ENCODE measurements at places on chromosomes 11 and 22. TPM values are rescaled to one million over a fixed set of nuclear protein-coding genes. Genes with fewer than 3 reads are reported as not detected.
A peak's percentile ranks its signal among the peaks of the same experiment; 100 is the strongest.

- no peak for DNase-seq
Measured at GRCh38 chr11:107924306-107924705, 3.9 kb upstream of the RAB39A start.

The BCO2 gene
- 1.5 TPM for polyA plus RNA-seq

The POU2AF2 gene
- polyA plus RNA-seq, result not detected

DNA sequence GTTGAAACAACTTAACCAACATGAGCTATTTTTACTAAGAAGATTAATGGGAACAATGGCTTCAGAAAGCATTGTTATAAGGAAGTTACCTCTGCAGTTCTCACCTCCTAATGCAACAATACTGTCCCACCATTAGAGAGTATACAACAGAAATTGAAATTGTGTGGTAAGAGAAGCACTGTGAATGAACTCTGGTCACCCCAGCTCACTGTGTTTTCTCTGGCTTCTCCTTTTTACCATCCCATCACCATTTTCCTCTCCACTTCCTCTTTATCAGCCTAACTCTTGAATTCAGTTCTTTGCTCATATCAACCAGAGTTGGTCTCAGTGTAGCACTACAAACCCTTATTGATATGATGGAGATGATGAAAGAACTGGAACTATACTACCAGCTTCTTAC, 138.0 kb upstream of the POU2AF2 start:
- no peak for DNase-seq

DNA sequence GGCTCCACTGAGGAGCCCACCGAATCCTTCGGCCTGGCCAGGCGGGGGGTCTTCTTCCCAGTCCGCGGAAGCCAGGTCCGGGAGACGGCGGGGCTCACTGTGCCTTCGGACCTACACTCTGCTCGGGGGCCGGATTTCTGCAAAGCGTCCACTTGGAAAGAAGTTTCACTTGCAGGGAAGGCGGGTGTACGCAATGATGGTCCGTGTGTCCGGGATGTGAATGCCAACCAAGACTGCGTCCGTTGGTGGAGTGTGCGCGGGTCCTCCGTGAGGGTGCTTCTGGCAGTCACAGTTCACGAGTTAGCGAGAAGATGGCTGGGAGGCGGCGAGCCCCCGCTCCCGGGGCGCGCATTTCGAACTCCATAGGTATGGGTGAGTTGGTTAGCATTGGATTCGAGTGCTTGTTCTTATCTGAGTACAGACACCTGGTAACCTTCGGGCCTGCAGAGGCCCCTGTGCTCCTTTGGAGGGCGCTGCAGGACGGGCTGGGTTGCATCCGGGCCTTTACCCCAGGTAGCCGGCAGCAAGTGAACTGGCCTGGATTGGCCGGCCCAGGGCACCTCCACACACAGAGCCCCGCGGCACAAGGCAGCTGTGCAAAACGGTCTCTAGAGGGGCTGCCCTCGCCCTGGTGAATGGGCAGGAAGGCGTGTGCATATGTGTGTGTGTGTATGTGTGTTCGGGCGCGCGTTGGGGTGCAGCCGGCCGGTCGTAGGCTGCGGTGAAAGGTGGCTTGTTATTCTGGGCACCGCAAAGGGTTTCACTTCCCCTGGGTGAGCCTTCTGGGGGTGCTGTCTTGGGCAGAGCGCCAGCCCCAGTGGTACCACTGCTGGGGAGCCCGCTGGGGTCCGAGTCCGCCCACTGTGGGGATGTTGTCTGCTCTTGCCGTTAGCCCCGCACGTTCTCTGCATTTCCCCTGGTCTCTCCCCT, 13.3 kb upstream of the CYP2R1 start:
- no peak for DNase-seq

The TYMP gene
- 2.1 TPM for polyA plus RNA-seq

- DNase-seq, result no peak
Measured at GRCh38 chr11:11389238-11389637, 36.2 kb upstream of the CSNK2A3 start.

DNA sequence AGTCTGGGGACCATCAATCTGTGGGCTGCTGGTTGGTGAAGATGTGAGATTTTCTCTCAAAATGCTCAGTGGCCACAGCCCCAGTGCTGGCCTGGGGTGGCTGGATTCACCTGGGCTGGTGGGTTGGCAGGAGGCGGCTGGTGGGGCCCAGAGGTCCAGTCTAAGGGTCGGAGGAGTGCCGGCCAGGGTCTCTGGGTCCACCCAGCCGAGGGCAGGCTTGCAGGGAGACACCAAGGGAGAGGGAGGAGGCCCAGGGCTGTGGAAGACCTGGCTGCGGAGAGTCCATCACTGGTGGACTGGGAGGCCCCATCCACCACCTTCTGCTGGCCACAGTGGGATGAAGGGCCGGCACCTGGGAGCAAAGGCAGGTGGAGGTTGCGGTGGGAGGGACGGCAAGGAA, 582 bp upstream of the SHANK3 start:
- no peak for DNase-seq

DNA sequence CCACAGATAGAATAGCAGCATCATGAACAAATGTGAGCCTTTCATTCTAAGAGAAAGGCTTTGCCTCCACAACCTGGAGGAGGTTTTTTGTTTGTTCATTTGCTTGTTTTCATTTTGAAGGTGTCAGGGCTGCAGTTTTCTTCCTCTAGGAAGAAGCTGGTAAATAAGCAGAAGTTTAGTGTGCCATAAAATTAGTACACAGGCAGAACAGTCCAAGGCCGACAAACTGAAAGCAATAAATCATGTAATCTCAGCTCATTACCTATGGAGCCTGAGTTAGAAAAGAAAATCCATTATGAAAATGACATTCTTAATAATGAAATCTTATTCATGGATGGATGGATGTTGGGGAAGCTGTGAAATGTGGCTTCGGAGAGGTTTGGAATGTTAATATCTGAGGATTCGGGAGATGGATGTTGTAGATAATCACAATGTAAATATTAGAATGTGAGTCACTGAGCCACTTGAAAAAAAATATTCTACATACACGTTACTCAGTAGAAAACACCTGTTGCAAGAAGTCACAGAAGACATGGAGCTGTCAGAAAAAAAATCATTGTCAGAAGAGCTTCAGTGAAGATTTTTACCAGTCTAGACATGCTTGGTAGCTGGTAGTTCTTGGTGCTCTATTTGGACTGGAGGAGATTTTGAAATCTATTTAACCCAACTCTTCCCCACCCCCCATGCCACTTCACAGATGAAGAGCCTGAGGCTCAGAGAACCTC, 15.0 kb upstream of the ZDHHC13 start:
- no peak for DNase-seq

DNA sequence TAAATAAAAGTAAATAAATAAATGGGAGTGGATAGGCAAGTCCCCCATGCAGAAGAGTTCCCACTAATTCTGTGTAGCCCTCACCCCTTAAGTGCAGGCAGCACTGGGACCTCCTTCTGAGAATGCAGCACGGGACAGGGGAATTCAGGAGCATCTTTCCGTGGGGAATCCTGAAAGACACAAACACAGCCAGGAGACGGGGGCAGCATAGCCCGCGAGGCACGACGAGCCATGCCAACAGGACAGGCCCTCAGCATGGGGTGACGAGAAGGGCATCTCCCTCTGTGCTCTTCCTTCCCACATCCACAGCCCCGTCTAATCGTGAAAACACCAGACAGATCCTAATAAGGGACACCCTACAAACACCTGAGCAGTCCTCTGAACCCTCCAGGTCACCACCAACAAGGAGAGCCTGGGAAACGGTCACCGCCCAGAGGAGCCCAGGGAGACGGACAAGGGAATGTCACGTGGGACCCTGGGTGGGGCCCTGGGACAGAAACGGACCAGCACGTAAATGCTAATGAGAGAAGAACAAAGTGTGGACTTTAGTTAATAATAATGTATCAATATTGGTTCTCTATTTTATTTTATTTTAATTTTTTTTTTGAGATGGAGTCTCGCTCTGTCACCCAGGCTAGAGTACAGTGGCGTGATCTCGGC, 6.8 kb downstream of the KRTAP5-5 start:
- no peak for DNase-seq

DNA sequence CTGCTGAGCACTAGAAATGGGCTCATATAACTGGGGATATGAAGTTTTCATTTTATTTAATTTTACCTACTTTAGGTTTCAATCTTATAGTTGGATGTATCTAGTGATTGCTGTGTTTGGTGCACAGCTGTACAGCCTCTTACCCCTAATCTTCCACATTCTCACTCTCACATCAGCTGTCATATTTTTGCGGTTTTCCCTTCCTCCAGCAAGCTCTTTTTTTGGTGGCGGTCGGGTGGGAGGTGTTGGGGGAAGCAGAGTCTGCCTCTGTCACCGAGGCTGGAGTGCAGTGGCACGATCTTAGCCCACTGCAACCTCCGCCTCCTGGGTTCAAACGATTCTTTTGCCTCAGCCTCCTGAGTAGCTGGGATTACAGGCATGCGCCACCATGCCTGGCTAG, 445.1 kb upstream of the ISX start:
- DNase-seq, result no peak

The SYVN1 gene
- polyA plus RNA-seq, result 30.7 TPM

- no peak for DNase-seq
Measured at GRCh38 chr11:115104851-115105453, 399.3 kb downstream of the CADM1 start.

DNA sequence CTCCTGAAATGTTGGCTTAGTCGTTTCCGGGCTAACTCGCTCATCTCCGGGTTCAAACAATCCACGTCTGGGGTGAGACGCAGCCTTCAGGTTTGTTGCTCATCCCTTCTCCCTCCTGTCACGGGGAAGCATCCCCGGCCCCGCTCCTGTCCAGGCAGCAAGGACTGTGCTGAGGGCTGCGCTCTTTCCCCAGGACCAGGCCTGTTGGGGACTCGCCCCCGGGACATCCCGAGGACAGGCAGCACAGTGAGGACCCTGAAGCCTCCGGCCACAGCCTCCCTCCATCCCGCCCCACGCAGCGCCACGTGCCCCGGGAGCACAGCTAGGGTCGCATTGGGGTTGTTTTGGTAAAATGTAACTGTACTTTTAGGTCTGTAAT, 252.0 kb downstream of the BRD1 start:
- no peak for DNase-seq

The SEC14L6 gene
- 0.02 TPM for polyA plus RNA-seq

The SLC35C1 gene
- polyA plus RNA-seq, result 10.5 TPM

DNA sequence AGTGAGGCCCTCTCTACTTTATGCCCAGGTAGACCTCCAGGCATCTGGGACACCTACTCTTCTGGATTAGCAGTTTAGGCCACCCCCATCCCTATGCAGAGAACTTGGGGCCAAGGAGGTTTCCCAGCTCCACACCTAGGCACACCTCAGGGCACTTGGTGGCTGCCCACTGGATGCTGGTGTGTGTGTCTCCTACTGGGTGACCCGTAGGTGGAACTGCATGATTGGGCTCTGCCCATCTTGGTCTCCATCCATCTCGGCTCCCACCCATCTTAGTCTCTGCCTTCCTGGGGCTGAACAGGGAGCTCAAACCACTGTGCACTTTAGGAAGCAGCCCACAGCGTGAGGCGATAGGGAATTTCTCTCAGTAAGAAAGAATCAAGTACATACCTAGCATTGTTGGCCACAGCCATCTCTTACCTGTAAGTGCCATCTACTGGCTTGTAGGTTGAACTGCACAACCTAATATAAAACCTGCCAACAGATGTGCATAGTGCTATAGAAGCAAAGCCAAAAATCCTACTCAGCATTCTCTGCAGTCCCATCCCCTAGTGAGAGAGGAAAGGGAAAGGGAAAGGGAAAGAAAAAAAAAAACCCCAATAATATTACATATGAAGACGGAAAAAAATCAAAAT, 61.6 kb upstream of the PTPN5 start:
- peak; percentile 41 for DNase-seq

- no peak for DNase-seq
Measured at GRCh38 chr22:30824096-30824495, 129.4 kb downstream of the OSBP2 start.

DNA sequence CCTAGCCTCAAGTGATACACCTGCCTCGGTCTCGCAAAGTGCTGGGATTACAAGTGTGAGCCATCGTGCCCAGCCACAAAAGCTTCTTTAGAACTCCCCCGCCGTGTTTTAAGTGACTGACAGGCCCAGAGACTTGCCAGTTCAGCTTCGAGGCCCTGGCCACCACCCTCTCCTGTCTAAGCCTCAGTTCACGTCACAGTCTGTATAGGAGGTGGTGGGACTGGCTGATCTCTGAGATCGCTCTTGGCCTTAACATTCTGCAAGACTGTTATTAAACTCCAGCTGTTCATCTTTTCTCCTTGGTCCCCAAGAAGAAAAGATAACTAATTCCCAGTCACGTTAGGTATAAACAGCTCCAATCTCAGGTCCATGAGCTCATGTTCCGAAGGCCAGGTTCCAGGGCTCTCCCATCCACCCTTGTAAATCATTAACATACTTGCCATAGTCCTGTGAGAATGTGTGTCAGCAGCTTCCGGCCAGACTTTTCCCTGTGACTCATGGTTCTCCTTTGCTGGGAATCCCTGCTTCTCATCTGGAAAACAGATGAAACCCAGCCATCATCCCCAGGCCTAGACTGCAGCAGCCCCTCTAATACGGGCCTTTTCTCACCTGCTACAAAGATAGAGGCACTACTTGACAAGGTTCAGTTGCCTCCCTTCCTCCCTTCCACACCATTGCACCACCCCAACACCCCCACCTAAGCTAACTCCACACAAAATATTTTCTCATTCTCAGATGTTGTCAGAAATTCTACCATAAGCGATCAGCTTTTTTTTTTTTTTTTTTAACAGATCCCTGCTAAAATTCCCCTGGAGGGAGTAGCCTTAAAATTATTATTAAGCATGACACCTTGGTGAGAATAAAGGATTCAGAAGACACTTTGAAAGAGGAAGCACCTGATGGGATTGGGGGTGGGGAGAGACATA, 5.6 kb upstream of the KIAA0930 start:
- DNase-seq, result peak; percentile 89

- no peak for DNase-seq
Measured at GRCh38 chr11:36268337-36268985, 20.8 kb downstream of the COMMD9 start.

The MCAM gene
- 75.0 TPM for polyA plus RNA-seq

GRCh38 chr11:58506935-58507334, 970 bp downstream of the OR5B21 start:
- no peak for DNase-seq

The OR8H1 gene
- polyA plus RNA-seq, result not detected

- no peak for DNase-seq
Measured at GRCh38 chr22:43381693-43382092, 30.1 kb upstream of the MPPED1 start.

DNA sequence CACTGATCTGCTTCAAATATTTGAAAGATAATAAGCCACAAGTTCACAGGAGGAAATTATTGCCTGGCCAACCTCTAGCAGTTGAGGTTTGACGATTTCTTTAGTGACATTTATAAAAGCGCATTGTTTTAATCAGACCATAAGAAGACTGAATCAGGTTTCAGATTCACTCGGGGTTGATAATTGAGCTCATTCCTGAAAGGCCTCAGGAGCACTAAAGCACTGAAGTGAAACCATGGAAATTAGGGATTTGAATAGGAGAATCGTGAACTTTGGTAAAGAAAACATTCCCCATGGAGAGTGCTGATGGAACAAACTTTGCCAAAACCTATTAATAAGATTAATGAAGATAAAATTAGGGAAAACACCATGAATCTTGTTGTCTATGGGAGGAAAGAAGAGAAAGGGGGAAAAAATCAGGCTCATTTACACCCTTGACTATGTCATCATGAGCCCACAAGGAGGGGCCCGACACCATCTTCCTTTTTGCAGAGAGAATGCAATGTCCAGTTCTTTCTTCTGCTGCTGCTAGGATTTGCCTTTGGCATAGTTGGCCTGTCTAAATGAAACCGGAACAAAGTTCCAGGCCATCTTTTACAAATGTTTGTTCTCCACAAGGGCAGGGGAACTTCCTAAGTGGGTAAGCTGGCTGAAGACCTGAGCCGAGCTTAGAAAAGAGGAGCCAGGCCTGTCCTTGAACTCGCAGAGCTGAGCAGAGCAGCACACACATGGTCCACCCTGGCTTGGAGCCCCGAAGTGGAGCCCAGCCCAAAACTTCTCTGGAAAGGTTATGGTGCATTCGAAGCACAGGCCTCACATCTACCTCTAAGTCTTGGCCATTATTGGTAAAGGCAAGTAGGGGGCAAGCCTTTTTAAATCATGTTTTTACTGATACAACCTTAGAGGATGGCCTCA, 56.1 kb upstream of the EIF3M start:
- DNase-seq, result no peak

Data from mammary epithelial cell (primary cell).